ENCODE measurements at places on chromosomes 12 and 14. TPM values are rescaled to one million over a fixed set of nuclear protein-coding genes. Genes with fewer than 3 reads are reported as not detected.

DNA sequence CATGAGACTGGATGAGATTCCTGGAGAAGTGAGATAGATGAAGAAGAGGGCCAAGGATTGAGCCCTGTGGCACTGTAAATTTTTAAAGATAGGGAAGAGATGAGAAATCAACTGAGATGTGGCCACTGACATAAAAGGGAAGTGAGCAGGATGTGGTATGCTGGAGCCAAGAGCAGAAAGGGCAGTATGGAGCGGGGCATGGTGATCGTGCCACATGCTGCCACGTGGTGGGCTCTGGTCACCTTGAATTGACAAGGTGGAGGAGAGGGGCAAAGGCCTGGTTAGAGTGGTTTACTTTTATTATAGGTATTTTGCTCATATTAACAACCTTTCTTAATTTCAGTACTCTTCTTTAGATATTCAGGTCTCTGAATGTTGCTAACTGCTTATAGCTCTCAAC is 257.9 kb downstream of the NEDD1 start:
- no peak for DNase-seq

DNA sequence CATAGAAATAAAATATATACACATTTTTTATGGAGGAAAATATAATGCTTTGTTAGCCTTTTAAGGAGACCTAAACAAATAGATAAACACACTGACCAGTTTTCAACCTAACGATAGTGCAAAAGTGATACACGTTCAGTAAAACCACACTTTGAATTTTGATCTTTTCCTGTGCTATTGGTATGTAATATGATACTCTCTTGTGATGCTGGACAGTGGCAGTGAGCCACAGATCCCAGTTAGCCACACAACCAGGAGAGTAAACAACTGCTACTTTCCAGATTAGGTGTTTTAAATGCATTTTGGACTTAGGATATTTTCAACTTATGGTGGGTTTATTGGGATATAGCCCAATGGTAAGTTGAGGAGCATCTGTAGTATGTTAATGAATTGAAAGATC is 243.1 kb downstream of the ERC1 start:
- no peak for DNase-seq

- no peak for DNase-seq
Measured at GRCh38 chr14:55350461-55350860, 61.2 kb downstream of the ATG14 start.

DNA sequence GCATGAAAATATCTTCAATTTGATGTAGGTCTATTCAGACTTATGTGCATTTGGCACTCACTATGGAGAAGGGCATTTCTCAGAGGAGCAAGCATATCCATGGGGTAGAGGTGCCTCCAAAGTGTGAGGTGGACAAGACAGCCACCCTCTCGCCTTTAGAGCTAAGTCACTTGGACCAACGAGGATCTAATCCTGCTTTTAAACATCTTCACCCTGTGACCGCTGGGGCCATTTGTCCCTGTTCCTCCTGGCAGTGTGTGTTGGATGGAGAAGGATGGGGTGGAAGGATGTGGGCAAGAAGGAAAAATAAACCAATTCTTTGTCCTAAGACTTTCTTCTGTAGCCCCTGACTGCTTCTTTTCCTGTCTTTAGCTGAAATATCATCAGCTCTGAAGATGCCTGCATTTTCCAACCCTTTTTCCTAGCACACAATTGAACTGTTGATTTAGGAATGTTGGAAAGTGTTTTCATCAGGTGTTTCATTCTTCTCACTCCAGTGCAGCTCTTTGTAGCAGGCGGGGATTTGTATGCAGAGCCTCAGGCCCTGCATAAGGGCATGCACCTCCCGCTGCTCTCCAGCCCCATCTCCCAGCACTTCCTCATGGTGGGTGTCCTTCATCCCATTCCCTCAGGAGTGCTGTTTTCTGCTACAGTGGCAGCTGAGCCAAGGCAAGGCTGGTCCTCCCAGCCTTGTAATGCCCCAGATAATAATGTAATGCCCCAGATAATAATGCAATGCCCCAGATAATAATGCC is 5.3 kb downstream of the FGF6 start:
- no peak for DNase-seq

- DNase-seq, result no peak
Measured at GRCh38 chr12:105420046-105420445, 89.6 kb downstream of the C12orf75 start.

- DNase-seq, result no peak
Measured at GRCh38 chr12:89538897-89539296, 13.1 kb upstream of the POC1B start.

- DNase-seq, result no peak
Measured at GRCh38 chr14:59374048-59374447, 91.1 kb downstream of the GPR135 start.

DNA sequence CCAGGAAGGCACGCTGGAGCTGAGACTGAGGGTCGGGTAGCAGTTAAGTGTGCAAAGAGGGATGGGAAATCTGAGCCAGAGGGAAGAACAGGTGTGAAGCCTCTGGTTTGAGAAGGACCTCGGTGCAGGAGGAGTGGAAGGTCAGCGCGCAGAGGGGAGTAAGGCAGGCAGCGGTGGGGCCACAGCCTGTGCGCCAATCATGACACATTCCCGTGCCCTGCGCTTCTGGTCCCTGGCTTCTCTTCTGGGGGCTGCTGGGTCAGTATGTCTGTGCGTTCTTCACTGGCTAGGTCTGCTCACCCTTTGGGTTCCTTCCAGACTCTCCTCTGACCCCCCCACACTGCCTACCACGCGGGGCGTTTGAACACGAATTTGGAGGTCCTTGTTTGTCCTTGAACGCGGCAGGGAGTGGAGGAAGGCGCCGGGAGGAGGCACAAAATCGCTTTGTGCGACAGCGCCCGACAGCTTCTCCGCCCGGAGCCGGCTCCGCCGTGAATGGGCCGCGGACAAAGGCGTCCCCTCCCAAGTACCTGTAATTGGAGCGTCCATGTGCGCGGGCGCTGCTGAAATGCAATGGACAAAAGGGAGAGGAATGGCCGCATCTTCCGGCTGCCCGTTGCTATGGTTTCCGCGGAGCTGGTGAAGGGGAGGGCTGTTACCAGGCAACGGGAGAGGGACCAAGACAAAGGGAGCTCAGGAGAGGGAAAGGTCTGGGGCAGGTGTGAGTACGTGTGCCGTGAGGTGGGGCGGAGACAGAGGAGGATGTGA is 207.2 kb upstream of the SRRM4 start:
- no peak for DNase-seq

DNA sequence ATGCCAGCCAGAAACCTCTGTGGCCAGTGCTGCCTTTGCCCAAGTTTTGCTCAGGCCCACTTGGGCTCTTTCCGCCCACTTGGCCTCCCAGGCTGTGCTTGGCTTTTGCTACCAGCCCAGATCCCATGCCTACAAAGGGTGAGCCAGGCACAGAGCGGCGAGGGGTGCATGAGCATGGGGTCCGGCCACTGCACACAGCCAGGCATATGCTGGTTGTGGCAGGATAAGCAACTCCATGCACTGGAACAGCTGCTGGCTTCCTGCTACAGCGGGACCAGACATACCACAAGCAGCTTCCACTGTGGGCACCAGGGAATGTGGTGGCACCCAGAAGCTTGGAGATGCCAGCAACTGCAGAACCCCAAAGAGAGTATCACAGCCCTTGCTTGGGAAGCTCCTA is 45.7 kb upstream of the PRPF39 start:
- no peak for DNase-seq

DNA sequence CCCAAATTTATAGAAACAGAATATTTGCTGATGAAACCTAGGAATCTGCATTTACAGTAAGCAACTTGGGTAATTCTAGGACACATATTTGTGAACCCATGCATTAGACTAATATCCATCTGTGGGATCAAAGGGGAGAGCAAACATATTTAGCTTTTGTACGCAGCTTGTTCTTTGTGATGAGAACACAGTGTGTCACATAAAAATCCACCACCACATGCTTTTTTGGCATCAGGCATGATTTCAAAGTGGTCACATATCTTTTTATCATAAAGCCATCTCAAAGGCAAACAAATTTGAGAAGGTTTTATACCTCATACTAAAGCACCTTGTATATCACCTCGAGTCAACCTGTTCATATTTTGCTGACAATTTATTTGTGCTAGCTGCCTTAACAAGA is 15.7 kb downstream of the DNAL1 start:
- DNase-seq, result no peak

GRCh38 chr14:79820866-79821535 is 390.3 kb downstream of the DIO2 start:
- DNase-seq, result no peak

GRCh38 chr12:76820888-76821482 is 57.1 kb downstream of the ZDHHC17 start:
- no peak for DNase-seq

GRCh38 chr12:4700621-4701026 is 19.6 kb upstream of the GALNT8 start:
- peak; percentile 27 for DNase-seq

GRCh38 chr12:59403259-59403932 is 192.4 kb upstream of the SLC16A7 start:
- DNase-seq, result peak; percentile 29

- no peak for DNase-seq
Measured at GRCh38 chr14:26933431-26933830, 335.6 kb upstream of the NOVA1 start.

The ESRRB gene
- 8.0 TPM for polyA plus RNA-seq

The EIF2S3B gene
- 11.5 TPM for polyA plus RNA-seq

The CISTR gene
- polyA plus RNA-seq, result 0.22 TPM

The CCDC197 gene
- polyA plus RNA-seq, result not detected
